Stimulated activated CD8-positive, alpha-beta memory T cell treated with anti-CD3 and anti-CD28 coated beads, Interleukin-4, amount 100 ng/mL, for 24 hours (primary cell): ENCODE measurements at places on chromosomes 16 and 17.
A peak's percentile ranks its signal among the peaks of the same experiment; 100 is the strongest.

DNA sequence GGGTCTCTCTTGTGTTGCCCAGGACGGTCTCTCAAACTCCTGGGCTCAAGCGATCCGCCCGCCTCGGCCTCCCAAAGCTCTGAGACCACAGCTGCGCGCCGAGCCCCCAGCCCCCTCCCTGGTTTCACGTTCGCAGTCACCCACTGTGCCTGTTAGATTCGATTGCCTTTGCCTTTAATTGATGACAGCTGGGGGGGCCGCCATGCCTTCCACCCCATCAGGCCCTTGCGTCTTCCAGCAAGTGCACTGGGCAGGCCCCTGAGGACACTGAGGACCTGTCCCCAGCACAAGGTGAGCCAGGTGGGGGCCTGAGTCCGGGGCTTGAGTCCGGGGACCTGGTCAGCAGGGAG is 3.3 kb downstream of the IGFALS start:
- no peak for DNase-seq

- DNase-seq: no peak
Observed at GRCh38 chr17:60165971-60166370, 16.2 kb downstream of the CA4 start.

DNA sequence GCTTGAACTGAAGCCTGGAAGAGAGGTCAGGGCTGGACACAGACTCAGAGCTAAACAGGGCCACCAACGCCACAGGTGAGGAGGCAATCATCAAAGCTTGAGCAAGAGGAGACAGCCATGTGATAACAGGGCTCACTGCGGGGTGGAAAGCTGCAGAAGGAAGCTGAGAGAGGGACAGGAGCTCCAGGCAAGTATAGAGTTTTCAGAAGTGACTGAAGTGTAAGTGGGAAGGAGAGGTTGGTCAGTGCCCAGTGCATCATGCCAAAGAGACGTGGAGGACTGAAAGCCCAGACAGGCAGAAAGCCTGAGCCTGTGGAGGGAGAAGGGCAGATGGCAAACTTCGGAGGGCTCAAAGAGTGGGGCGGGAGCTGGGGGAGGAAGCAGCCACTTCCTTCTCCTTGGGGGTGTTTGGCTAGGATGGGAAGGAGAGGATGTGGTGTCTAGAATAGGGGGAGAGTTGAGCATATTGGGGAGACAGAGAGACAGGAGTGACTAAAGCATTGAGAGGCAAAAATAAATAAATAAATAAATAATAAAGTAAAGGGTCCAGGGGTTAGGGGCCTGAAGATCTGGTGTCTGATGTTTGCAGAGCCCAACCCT is 2.6 kb downstream of the KIFC3 start:
- no peak for DNase-seq

- no peak for DNase-seq
Observed at GRCh38 chr16:9941245-9941644, 241.0 kb downstream of the GRIN2A start.

DNA sequence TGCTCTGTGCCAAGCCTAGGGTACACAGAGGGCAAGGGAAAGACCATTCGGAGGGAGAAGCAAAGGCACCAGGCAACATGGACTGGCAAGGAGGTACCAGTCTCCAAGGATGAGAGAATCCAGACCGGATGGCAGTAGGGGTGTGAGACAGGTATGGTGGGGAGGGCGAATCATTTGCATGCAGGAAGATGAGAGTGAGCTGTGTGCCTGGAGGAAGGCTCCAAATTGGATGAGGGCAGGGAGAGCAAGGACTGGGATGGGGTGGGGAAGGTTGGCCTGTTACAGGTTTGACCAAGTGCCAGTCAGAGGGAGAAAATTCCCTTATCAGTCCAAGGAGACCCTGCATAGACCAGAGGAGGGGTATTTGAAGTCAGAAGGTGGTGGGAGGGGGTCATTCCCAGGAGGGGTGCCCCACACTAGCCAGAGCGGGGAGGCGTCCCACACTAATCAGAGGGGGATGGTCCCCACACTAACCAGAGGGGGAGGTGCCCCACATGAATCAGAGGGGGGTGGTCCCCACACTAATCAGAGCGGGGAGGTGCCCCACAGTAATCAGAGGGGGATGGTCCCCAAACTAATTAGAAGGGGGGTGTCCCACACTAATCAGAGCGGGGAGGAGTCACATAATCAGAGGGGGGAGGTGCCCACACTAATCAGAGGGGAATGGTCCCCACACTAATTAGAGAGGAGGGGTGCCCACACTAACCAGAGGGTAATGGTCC is 737 bp downstream of the CANT1 start:
- no peak for DNase-seq

DNA sequence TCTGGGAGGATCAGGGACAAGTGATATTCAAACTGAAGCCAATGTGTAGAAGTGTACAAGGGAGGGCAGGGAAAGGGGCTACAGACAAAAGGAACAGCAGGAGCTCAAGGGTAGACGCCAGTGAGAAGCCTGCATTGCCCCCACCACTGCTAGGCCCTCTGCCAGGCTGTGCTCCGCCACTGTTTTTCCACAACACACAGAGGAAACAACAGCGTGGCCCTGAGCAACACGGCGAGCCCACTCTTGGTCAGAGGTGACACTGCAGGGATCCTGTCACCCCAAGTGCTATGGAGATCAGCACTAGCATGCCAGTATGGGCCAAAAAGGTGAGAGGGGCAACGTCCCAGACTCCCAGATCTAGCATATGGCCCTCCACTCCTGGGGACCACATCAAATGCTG is 23.4 kb downstream of the MYO18A start:
- no peak for DNase-seq

DNA sequence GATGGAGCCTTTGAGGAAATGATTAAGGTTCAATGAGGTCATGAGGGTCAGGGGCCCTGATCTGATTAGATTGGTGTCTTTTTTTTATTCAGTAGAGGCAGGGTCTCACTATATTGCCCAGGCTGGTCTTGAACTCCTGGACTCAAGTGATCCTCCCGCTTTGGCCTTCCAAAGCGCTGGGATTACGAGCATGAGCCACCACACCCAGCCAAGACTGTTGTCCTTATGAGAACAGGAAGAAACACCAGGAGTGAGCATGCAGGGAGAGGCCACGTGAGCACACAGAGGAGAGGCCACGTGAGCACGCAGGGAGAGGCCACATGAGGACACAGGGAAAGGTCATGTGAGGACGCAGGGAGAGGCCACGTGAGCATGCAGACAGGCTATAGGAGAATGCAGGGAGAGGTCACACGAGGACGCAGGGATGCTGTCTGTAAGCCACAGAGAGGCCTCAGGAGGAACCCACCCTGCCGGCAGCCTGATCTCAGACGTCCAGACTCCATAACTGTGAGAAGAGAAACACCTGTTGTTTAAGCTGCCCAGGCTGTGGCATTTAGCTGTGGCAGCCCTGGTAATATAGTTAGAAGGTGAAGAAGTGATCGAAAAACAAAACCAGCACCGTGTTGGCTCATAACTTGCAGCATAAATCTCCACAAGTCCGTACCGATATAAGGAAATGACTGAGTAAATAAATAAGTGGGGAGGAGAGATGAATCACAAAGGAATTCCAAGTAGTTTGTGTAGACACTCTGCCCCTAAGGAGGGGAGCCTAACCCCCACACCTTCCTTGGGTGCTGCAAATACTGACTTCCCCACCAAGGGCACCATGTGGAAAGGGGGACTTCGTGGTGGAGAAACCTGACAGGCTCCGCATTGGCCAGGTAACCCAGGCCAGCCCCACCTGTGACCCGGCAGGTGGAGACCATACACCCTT is 14.6 kb upstream of the CSNK1D start:
- DNase-seq: no peak

DNA sequence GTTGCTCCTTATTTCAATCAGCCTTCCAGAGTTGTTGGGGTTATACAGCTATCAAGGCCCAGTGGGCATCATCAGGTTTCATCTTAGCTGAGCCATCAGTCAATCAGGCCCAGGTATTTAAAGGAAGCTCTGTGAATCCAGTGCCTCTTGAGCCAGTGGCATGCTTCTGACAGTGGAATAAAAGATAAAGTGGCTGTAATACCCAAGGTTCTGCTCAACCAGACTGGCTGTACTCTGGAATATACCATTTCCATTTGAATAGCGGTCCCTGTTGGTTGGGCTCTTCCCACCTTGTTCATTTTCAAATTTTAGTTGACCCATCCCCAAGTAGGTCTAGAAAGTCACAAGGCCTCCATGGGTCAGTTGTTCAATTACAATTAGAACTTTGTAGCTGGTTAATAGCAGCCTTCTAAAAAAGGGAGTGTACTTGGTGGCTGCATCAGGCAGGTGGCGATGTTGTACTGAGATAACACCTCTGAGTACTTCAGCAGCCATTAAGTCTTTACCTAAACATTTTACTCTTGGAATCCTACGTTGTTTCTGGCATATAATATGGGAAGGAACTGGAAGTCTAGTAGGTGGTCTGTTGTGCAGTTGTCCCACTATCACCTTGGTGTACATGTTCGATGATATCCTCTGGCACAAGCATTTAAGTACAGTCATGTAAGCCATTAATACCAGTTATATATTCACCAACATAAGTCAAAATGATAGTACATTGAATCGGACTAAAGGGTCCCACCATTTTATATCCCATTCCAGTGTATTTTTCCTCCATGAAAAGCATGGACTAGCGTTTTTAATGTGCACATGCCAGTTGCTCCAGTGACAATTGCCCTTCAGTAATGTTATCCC is 294.1 kb downstream of the BCAS3 start:
- no peak for DNase-seq

- no peak for DNase-seq
Observed at GRCh38 chr17:77847221-77848085, 111.0 kb upstream of the TNRC6C start.

DNA sequence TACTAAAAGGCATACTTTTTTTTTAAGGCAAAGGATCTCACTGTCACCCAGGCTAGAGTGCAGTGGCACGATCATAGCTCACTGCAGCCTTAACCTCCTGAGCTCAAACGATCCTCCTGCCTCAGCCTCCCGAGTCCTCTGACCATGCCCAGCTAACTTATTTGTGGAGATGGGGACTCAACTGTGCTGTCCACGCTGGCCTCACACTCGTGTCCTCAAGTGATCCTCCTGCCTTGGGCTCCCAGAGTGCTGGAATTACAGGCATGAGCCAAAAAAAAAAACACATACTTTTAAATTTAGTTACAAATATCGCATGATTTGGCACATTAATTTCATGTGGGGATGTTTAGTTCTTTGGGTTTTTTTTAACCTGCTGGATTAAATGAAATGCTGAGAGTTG is 207.7 kb upstream of the CHMP6 start:
- DNase-seq: no peak

DNA sequence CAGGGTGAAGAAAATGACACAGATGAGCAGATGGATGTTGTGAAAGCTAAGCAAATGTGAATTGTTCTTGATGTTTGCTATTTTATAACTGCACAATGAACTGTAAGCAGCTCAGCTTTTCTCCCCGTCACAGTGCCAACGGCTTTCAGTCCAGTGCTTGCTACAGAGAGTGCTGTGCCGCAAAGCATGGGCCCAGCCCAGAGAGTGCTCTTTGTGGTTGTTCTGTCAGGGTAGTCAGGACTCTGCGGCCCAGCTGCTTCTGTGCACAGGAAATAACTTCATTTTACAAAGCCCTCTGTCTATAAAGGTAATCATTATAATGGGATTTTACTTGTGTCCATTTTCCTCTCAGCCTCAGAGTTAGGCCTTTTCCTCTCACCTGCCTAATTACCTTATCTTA is 39.1 kb downstream of the CDRT15 start:
- peak; percentile 49 for DNase-seq

GRCh38 chr17:41013606-41014005 is 4.7 kb upstream of the KRTAP3-1 start:
- no peak for DNase-seq

DNA sequence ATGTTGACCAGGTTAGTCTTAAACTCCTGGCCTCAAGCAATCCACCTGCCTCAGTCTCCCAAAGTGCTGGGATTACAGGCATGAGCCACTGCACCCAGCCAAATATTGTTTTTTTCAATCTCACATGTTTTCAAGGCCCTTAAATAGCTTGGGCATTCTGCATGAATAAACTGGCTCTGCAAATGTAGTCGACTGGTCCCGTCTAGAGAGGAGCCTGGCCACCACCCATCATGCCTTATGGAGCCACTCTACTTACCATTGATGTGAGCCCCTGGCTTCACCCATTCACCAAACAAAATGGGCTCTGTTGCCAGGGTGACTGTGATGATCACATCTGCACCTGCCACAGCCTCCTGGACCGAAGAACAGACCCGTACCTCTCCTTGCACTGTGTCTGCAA is 10.8 kb downstream of the CRYM start:
- no peak for DNase-seq

DNA sequence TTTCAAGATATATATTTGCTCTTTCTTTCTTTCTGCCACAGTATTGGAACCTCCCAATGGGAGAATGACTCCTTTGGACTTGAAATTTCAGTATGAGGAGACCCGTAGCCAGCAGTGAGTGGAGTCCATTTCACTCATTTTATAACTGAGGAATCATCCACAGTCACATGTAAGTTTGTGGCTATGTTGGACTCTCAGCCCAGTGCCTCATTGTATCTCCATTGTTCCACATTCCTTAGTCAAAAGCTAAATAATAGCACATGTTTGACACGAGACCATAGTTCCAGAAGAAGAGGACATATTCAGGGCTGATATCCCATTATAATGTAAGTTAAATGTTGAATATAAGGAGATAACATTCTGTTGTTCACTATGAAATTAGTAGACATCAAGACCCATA is 12.7 kb upstream of the SPAG9 start:
- no peak for DNase-seq

DNA sequence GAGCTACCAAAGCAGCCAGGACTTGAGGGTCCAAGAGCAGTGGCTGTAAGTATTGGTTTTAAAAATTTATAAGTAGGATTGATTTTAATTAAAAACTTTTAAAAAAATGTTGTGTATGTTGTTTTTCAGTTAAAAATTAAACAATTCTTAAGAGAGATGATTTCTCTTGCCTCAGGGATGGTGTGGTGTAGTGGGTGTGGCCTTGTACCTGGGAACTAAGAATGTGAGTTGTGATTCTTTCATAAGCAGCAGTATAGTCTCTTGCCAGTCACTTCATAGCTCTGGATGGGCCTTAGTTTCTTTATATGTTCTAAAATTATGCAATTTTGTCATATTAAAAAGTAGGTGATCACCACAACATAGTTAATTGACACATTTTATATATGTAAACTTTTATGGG is 99.5 kb downstream of the FTO start:
- DNase-seq: no peak

DNA sequence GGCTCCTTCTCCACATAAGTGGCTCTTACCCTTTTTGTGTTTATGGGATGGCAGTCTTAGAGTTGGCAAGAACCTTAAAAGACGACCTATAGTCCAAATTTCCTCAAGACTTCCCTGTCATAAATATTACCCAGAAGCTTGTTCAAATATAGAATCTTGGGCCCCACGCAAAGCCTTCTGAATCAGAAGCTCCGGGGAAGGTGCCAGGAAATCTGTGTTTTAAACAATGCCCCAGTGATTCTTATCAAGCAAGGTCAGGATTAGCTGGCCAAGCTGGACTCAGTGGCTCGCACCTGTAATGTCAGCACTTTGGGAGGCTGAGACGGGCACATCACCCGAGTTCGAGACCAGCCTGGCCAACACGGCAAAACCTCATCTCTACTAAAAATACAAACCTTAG is 85.7 kb downstream of the TIMM22 start:
- no peak for DNase-seq
